ENCODE measurements at places on chromosomes 7 and 10.

DNA sequence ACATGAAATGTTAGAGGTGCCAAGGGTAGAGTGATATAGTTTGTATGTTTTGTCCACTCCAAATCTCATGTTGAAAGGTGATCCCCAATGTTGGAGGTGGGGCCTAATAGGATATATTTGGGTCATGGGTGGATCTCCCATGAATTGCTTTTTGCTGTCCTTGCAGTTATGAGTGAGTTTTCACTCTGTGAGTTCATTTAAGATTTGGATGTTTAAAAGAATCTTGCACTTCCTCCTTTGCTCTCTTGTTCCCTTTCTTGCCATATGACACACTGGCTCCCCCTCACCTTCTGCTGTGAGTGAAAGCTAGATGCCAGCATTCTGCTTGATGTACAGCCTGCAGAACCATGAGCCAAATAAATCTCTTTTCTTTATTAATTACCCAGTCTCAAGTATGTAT lies 269.2 kb downstream of the ZWINT start:
- DNase-seq: no peak

DNA sequence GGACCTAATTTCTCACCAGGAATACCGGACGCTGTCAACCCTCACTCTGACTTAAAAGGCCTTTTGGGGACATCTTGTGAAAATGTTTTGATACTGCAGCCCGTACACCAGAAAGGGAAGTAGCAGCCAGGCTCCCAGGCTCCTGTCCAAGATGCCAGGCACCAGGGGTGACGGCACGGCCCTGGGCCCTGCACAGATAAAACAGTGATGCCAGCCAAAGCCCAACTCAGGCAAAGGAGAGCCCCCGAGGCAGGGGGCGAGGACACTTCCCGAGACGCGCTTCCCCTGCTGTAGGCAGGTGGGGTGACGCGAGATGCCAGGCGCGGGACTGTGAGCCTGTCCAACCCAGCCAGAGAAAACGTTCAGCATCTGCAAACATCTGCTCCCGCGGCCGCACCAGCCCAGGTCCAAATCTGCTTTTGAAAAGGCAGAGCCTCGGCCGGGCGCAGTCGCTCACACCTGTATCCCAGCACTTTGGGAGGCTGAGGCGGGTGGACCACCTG lies 15.7 kb downstream of the ZFAND2A start:
- DNase-seq: no peak

- DNase-seq: no peak
Measured at GRCh38 chr10:114879541-114880158, 58.1 kb downstream of the FHIP2A start.

GRCh38 chr7:1226186-1226901 lies 6.3 kb upstream of the UNCX start:
- no peak for DNase-seq

DNA sequence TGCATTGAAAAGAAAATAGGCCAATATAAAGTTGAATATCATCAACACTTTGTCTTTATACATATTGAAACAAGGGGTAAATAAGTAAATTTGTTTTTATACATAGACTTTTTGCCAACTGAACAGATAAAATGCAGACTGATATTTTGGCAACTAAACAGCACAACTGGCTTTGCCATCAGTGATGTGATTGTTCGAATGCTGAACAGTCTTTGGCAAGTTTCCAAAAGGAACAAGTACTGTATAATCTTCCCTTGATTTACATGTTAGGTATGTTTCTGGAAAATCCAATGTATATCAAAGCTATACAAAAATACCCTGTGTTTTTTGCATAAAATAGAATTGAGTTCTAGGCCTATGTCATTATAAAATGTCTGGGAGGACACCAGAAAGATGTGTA lies 18.2 kb upstream of the ANKRD1 start:
- no peak for DNase-seq

DNA sequence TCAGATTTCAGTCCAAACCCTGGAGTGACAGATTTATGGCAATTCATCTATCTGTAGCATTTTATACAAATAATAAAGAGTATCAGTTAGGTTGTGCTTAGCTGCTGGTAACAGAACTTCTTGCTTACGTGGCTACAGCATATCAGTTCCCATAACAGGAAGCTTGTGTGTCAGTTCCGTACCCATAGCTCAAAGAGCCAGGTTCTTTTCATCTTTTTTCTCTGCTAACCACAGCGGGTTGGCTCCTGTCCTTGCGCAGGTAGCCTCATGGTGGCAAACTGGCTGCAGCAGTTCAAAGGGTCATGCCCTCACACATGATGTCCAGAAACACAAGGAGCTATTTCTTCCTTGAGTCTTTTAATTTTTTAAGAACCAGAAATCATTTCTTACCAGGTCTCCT lies 1041.8 kb downstream of the GATA3 start:
- DNase-seq: no peak

GRCh38 chr7:50962962-50963374 lies 180.3 kb upstream of the GRB10 start:
- DNase-seq: no peak

GRCh38 chr10:125032474-125033020 lies 90.6 kb downstream of the ZRANB1 start:
- DNase-seq: no peak

DNA sequence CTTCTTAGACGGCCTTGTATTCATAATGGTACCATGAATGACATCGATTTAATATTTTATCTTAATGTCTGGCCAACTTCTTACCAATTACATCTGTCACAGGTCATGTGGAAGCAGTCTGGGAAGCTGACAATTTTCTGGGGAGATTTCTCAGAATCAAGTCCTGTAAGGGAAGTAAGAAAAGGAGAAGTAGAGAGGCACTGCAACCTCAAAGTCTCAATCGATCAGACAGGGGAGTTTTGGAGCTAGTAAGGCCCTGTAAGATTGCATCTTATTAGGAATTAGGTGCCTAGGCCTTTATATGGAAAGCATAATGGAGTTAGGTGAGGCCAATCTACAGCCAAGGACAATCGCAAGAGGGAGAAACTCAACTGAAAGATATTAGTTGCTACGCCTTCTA lies 694.6 kb upstream of the SORCS1 start:
- no peak for DNase-seq

- DNase-seq: no peak
Measured at GRCh38 chr7:69800495-69800894, 202.2 kb downstream of the AUTS2 start.

DNA sequence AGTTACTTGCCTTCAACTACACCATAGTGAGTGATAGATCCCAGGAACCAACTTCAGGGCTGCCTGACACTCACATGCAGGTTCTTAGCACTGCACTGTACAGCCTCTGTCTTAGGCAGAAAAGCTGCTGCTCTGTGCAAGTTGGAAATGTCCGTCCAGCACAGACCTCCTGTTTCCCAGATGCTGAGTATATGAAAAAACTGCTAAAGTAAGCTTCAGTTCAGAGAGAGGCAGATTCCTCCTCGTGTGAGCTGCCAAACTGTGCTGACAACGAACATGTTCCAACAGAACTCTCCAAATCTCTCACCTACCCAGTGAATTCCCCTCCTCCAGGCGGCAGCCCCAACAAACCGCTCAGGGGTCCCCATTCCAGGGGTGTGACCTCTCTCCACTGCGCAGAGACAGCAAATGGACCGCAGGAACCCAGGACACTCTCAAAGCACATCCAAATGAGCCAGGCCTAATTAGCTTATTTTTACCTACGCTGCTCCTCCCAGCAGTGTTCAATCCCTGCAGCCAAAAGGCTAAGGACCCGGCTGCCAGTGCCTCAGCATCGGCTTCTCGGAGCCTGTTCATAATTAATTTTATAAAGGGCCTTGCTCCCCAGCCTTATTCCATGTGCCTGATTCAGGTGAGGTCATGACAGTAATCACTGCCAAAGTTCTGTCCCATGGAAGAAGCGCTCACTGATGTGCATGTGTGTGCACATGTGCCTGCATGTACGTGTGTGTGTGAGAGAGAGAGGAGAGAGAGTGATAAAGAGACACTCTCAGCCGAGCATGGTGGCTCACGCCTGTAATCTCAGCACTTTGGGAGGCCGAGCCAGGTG lies 159.5 kb upstream of the AUTS2 start:
- no peak for DNase-seq

GRCh38 chr10:37865957-37866803 lies 8.8 kb upstream of the ZNF248 start:
- DNase-seq: no peak

- DNase-seq: no peak
Measured at GRCh38 chr10:79063661-79064492, 4.9 kb upstream of the ZMIZ1 start.

DNA sequence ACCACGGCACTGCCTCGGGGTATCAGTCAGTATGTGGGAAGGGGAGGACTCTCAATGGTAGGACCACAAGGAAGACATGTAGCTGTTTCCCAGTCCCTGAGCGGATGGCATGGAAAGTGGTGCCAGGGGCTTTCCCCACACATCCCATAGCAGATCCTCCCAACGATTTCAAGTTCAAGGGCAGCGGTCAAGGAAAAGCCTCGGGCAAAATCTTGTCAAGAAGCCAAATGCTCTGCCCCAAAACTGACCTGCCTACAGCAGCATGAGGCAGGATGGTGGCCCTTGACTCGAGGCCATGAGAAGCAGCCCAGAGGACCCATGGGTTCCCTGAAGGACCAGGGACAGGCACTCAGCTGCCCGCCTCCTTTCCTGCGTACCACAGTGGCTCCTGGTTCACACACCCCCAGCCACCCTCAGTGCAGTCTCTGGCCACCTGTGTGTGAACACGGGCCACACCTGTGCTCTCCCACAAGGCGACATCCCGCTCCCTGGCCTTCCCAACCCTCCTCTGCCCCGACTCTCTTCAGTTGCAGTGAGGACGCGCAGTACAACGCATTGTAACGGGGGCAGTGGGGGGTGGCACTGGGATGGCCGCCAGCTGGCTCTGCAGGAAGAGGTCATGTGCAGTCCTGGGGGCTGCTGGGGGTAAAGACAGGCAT lies 43.6 kb downstream of the CTBP2 start:
- no peak for DNase-seq

DNA sequence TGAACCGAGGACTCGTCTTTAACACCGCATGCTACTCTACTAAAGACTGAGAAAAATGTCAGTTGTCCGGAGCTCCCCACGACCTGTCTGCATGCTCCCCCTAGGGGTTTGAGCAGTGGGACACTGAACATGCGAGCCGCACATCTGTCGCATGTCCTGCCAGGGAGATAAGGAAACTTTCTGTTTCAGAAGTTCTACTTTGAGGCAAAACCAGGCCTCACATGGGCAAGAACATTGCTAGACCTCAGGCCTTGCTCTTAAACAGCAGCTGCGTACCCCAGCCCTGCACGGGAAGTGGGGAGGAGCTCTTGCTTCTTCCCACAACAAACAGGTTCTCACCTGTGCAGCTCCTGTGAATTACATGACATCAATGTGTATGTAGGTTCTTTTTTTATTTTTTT lies 30.3 kb upstream of the HERPUD2 start:
- DNase-seq: no peak

GRCh38 chr10:15253951-15254807 lies 85.7 kb upstream of the NMT2 start:
- DNase-seq: no peak

DNA sequence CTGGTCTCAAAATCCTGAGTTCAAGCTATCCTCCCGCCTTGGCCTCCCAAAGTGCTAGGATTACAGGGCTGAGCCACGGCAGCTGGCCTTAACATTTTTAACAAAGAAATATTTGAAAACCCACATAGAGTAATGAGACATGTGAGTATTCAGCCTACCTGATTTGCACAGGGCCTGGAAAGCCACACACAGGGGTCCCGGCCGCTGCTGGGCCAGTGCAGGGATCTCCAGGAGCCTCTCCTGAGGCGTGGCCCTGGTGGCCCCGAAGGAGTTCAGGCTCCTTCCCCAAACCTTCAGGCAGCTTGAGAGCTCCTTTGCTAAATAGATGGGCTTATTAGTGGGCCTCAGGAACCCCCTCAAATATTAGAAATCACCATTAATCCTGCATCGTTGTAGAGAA lies 18.7 kb downstream of the CNPY1 start:
- DNase-seq: no peak

GRCh38 chr10:73494877-73495225 lies 973 bp downstream of the PPP3CB start:
- DNase-seq: no peak

DNA sequence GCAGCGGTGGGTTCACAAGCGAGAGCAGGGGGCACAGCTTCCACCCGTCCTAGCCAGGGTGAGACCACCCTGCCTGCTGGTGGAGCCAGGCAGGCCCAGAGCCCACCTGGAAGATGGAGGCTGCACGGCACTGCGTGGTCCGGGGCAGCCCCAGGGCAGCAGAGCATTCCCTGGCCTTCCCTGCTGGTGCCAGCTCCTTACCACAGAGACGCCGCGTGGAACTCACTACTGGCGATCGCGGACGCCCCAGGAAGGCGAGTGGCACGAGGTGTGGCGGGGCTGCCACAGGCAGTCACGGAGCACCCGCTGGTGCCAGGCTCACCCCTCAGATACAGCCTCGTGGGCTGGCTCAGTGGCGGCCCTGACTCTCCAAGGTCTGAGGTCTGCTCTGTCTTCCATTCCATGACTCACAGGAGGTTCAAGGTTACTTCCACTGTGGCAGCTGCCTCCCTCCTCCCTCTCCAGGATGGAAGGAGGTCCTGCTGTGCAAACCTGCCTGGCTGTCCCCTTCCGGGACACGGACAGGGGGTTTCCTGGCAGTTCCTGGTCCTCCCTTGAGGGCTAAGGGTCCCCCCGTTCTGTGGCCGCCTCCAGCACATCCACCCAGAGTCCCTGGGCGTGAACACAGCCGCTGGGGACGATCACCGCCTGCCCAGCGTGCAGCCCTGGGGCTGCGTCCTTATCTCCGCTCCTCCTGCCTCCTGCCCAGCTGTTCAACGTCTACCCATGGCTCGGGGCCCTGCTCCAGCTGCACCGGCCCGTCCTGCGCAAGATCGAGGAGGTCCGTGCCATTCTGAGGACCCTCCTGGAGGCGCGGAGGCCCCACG lies 3.1 kb downstream of the CYP2W1 start:
- no peak for DNase-seq

DNA sequence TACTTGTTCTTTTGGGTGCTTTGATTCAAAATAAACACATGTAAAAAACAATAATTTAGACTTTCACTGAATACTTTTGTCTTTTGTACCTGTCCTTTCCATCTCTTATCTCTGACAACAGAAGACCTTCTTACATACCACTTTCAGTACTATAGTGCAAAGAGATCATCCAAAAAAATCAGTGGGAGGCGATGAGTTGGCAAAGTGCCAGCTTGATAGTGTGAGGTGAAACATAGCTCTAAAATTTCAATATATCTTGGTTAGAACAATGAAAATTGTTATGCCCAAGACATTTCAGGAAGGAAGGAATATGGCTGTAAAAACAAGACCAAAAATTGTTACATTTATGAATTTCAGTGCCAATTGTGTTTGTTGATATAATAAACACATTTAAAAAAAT lies 390.2 kb upstream of the COBL start:
- no peak for DNase-seq

GRCh38 chr7:123417580-123417979 lies 116.8 kb downstream of the IQUB start:
- no peak for DNase-seq

DNA sequence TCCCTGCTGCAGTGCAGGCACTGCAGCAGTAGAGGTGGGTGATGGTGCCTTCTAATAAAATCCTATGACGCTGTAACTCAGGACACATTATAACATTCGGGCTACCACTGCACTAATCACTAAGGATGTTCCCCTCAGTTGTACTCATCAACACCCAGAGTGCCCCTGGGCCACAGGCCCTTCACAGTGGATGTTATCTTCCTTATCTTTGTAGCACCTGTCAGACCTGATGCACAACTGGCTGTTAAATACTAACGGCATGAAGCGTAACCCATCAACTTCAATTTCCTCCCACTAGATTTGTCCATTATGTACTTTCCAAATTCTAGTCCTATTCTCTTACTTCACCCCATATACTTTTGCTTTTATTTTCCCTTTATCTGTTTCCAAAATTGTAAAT lies 66.3 kb downstream of the PARD3 start:
- no peak for DNase-seq

- DNase-seq: no peak
Measured at GRCh38 chr10:73653195-73653594, 2.6 kb downstream of the SYNPO2L start.

GRCh38 chr10:123890756-123891143 lies 857 bp downstream of the CPXM2 start:
- DNase-seq: no peak
